ENCODE measurements at places on chromosomes 7 and 10.

GRCh38 chr10:13730306-13730652 is 143.5 kb downstream of the PRPF18 start:
- DNase-seq, result no peak

- DNase-seq, result no peak
These were observed 33.4 kb upstream of the WASL start for GRCh38 chr7:123782071-123782798.

- DNase-seq, result no peak
These were observed 37.7 kb downstream of the NAMPT start for GRCh38 chr7:106246902-106247711.

DNA sequence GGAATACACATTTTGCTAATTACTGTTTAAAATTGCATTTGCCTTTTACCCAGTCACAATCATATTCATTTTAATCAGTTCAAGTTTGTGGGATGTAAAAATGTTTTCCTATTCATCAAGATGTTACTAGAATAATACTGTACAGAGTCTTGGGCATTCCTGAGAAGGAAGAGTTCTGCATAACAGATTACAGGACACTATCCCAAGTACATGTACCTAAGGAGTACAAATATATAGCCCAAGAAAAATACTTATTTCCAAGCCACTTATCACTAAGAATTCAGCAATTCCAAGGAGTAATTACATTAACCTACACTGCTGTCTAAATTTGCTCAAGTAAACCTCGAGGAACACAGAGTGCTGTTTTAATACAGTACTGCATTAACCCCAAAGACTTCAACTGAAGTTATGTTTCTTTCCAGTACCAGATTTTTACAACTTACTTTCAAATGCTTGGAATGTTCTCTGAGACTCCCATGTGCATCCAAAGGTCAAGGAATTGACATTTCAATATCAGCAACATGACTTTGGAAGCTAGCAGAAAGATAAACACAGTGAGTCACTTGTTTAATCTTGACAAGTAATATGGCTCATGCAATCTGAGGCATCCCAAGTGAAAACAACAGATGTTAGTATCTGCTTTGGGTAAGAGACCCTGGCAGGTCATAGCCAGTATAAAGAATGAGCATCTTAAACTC is 125.4 kb upstream of the BET1 start:
- no peak for DNase-seq

- DNase-seq, result no peak
These were observed 138.3 kb upstream of the PALS2 start for GRCh38 chr7:24434972-24435371.

DNA sequence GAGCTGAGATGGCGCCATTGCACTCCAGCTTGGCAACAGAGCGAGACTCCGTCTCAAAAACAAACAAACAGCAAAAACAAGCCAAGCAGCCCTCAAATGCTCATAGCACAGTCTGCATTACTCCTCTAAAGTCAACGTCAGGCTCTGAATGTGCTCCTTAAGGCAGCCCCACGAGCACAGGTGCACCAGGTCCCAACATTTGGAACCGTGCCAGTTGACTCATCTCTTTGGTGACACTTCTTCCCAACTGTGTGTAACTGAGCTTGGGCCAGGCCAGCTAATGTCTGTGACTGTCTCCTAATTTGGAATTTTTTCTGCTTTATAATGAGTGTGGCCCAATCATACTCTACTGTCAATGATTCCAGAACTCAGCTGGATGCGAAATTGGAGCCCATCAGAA is 66.3 kb upstream of the EFCAB10 start:
- DNase-seq, result no peak

GRCh38 chr10:35470925-35471315 is 134.2 kb upstream of the GJD4 start:
- no peak for DNase-seq

DNA sequence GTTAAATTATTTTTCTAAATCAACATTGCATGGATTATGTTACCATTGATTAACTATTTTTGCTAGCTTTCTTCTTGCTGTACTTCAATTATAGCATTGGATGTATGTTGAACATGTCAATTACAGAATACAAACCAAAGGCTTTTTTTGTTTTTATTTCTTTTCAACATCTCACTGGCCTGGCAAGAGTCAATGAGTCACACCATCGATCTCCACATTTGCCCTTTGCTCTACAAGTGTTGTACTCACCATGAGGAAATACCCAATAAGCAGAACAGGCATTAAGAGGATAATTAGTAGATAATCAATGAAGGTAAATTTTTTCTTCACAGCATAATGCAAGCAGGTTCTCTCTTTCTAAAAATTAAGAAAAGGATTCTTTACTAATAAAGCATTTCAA is 23.3 kb downstream of the ANKRD22 start:
- DNase-seq, result no peak

DNA sequence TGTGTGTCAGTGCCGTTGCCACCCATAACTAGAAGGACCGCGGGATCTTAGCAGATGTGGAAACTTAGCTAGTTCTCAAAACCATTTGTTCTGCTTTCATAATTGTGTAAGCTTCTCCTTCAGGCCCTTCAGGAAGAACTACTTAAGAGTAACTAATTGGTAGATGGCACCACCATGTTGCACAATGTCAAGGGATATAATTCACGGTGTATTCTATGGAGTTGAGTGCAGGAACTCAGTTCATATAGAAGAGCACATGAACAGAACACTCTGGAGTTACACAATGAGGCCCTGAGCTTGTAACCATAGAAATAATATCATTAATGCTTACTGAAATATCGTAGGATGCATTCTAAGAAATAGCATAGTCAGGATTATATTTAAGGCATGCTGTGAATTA is 126.5 kb upstream of the GAD2 start:
- DNase-seq, result peak; percentile 75

DNA sequence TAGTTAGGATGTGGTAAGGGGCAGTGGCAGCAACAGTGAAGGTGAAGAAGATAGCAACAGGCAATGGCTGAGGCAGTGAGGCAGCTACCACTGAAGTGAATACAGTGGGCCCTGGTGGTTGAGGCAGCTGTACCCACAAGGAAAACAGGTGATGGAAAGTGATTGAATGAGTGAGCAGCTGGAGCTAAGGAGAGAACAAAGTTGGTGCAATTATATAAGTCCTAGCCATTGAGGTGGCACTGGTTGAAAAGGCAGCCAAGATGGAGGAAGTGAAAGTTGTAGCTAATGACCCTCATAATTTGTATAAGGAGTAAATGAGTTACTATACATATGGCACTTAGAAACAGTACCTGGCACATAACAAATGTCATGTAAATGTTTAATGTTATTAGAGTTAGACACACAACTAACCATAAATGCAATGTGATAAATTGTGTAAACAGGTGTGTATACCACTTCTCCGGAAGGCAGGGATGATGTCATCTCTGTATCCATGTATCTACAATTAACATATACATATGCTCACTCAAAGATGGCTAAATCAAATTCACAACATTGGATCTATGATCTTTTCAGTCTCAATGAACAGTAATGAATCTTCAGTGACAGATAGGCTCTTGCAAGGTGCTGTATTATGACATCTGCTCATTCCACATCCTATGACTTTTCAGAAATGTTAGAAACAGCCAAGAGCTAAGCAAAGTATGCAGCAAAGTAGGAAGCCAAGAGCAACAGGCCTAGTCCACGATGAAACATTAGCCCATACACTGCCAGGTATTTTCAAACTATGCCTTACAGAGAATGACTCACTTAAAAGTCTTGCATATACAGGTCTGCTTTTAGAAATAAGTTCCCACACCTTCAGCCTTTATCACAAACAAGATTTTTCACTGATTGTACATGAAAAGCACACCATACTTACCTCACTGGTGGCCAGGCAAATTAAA is 10.7 kb downstream of the XPNPEP1 start:
- DNase-seq, result no peak

DNA sequence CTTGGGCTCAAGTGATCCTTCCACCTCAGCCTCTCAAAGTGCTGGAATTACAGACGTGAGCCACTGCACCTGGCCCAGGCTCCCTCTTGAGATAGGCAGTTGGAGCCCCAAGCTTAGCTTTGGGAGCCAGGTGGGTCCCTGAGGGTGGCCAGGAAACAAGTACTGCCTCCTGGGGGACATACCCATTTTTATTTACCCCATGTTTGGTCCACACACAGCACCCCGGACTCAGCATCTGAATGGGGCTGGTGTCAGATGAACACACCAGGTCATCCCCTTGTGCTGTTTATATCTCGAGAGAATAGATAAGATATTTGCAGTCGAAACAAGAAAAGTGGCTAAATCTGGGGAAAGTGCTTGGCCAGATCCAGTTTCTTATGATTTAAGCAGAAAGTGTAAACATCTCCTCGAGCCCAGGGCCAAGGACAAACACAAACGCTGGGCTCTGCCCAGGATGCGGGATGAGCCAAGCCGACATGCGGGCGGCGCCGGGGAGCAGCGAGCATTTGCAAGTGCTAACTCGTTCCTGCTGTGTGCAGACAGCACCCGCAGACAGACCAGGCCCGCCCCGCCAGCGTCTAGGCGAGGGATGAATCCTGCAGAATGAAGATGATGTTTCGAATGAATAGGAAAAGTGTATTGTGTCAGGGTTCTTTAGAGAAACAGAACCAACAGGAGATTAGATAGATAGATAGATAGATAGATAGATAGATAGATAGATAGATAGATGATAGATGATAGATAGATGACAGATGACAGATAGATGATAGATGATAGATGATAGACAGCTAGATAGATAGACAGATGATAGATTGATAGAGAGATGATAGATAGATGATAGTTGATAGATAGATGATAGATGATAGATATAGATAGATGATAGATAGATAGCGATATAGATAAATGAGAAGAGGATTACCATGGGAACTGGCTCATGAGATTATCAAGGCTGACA is 44.4 kb upstream of the OCM2 start:
- no peak for DNase-seq

- no peak for DNase-seq
These were observed 38.1 kb downstream of the IKZF1 start for GRCh38 chr7:50342616-50343114.

DNA sequence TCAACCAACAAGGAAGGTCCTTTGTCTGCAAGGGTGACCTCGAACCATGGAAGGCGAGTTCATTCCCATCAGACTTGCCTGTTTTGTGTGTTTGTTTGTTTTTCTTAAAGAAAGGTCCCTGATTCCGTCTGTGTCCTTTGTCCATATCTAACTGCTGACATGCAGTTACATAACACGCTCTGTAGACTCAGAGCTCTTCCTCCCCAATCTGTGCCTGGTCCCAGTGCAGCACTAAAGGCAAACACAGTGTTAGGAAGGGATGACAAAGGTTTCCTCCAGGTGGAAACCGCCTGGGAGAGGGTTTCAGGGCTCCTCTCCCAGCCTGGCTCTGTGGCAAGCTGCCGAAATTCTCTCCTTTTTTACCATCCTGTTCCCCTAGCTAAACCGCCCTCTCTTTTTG is 13.4 kb downstream of the JCAD start:
- DNase-seq, result no peak

GRCh38 chr10:132847856-132848255 is 61.9 kb upstream of the NKX6-2 start:
- no peak for DNase-seq

DNA sequence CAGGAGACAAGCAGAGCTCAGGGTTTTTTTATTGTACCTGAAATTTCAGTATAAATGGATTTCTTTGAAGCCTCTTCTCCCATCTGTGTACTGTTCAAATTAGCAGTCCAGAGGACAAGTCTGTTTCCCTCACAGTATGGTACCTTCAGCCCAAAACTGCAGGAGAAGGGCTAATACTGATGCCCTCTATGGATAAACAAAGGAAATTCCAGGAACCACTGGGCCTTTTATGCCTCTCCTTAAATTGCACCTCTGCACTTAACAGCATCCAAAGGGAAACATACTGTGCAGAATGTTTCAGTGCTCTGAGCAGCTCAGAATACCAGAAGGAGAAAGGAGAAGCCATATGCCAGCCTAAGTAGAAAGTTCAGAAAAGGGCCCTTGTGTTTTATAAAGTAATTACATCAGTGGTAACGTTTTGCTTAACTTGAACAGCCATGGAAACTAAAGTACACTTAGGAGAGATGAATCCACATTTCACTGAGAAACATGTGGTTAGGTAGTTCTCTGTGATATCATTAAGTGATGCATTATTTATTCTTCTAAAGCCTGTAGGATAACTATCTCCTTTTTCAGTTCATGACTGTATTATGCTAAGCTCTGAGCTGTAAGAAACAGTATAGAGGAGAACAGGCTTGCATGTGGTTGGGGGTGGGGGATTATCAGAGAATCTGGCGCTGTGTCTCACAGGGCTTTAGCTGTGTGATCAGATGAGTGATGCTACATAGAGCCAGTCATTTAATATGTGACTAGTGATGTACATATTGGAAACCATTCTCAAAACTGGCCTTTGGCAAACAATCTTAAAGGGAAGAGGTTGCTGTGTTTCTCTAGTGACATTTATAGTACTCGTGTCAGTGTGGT is 111.3 kb downstream of the POU6F2 start:
- DNase-seq, result no peak

GRCh38 chr7:30347226-30348082 is 63.1 kb downstream of the ZNRF2 start:
- no peak for DNase-seq

DNA sequence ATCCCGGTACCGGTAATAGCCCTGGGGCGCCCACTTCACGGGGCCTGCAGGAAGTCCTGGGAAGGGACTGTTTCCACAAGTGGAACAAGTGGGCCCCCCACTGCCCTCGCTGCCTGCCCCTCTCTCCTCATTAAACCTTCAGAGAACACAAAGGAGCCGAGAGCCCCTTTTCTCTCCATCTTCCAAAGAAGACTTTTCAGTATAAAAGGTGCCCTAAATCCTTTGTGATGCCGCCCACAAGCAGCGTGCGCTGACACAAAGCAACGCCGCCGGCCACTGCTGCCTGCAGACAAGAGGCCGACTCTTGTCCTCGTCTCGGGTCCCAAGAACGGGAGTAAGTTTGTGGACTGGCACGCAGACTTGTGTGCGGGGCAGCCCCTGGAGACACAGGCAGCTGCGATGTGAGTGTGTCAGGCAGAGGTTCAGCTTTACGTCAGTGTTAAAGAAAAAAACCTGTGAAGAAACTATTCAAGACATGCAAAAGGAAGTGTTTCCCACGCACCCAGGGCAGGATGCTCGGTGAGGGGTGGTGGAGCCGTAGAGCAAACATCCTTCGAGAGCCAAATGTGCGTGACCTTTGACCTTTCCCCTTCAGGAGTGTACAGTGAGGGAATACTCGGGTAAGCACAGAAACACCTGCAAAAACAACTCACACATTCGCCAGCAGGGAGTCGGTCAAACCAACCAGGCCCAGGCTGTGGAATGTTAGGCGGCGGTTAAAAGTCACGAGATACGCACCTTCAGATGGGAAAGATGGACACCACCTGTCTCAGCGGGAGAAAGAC is 118.2 kb downstream of the VIPR2 start:
- no peak for DNase-seq

DNA sequence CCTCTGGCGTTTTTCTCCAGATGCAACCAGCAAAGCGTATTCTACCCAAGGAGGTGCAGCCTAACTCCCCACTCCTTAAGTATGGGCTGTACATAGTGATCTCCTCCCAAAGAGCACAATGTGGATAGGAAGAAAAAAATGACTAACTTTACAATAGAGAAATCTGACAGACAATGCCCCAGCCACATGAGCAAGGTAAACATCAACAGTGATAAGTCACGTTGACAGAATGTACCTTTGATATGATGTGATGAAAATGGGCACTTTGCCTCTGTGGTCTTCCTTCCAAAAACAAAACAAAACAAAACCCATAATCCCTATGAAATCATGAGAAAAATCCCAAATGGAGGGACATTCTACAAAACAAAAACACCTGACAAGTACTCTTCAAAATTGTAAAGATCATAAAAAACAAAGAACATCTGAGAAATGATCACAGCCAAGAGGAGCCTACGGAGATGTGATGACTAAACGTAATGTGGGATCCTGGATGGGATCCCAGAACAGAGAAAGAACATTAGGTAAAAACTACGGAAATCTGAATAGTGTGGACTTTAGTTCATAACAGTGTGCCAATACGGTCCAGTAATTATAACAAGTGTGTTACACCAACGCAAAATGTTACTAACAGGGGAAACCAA is 50.6 kb downstream of the ABLIM1 start:
- no peak for DNase-seq

Data from inflammatory macrophage (primary cell).